ENCODE measurements at places on chromosomes 7 and 10.

DNA sequence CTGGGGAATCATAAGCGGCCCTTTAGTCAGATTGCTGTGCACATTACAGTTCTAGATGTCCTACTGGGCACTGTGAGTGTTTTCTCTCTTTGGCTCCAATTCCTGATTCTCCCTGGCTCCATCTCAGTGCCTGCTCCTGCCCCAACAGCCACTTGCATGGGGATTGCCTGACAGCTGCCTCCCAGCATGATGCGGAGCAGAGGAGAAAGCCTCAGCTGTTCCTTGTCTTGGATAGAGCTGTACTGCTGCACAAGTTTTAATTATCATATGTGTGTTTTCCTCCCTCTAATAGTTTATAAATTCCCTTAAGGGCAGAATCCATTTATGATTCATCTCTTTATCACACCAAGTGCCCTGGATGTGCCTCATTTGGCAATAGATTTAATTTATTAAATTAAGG is 285.8 kb upstream of the COBL start:
- DNase-seq, result no peak

DNA sequence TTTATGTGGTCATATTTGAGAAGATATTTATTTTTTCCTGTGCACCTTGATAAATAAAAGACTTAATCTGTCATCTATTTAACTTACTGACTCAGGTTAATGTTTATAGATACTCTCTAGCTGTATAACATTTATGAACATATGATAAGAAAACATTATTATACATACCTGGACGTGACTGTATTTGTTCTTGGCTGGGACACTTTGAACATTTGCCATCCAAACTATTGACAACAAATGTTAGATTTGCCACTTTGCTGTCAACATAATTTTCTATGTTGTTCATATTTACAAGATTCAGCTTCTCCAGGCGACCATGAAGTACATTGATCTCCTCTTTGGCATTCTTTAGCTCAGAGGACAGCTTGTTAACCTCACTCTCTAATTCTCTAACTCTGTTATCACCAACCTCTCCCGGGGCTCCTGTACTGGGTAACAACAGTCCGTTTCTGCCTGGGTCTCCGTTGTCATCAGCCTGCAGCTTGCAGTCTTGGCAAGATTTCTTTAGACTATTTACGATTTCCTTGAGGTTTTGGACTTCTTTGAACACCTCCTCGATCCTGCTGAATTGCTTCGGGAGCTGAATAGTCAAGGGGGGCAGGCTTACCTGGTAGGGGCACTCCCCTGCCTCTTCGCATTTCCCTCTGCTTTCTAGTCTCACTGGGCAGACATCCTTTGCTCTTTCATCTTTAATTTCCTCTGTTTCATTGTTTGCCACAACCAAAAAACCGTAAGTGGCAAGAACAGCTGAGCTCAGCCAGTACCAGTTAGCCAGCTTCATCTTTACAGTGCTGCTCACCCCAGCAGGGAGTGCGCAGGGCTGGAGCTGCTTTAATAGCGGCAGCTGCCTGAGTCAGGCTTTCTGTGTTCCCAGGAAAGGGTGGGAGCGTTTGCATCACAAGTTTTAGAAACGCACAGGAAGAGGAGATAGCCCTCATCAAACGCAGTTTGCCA is at the start of gene FGL2:
Gene FGL2 (minus strand): TSS at position 807 of the 954 bp plus-strand sequence. CDS start 26 bp downstream, at position 781.
- no peak for DNase-seq

DNA sequence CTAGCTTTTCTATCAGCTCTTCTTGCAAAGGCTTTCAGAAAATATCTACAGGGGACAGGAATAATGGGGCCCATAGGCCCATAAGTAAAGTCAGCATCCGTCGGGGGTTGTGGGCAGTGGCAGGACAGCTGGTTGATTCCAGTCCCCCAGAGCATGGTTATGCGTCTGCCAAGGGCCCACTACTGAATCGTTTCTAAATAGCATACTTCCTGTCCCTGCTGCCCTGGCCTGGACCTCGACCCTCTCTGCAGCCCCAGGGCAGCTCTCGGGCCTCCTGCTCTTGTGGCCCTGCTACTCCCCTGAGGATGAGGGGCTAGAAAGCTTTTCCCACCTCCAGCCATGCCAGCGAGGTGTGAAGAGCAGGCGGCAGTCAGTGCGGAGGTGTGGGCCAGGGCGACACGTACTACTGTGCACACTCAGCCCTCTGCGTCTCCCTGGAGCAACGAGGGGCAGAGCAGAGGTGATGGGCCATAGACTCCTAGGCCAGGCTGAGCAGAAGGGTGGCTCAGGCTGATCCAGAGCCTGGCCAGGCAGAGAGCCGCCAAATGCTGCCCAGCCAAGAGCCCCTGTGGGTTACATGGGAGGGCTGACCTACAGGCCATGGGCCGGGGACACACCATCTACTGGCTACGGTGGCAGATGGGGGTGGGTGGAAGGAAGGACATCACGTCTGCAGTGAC is 4.7 kb upstream of the OPN4 start:
- no peak for DNase-seq

DNA sequence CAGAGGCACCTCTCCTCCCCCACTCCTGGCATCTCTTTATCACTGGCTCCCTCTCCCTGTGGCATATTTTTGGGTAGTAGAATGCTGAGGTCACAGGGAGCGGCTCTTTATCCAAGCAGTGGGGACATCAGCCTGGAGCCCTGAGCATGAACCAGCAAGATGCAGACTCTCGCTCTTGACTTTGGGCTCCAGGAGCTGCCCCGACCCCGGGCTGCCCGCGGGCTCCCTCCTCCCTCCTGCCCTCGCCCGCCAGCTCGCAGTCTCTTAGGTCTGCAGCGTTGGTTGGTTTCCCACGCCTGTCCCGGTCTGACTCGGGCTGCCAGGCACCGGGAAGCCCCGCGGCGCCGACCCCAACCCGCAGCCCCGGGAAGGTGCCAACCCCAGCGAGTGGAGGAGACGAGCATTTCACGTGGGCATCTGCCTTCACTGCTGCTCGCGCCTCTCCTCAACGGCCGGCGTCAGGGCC is 1.3 kb downstream of the INSYN2A start:
- DNase-seq, result peak; percentile 26

GRCh38 chr7:24800667-24801066 is 43.4 kb upstream of the GSDME start:
- DNase-seq, result no peak

GRCh38 chr7:102843850-102844249 is 69.0 kb upstream of the LRRC17 start:
- no peak for DNase-seq

- DNase-seq, result no peak
Measured at GRCh38 chr7:118057404-118057803, 126.6 kb upstream of the LSM8 start.

DNA sequence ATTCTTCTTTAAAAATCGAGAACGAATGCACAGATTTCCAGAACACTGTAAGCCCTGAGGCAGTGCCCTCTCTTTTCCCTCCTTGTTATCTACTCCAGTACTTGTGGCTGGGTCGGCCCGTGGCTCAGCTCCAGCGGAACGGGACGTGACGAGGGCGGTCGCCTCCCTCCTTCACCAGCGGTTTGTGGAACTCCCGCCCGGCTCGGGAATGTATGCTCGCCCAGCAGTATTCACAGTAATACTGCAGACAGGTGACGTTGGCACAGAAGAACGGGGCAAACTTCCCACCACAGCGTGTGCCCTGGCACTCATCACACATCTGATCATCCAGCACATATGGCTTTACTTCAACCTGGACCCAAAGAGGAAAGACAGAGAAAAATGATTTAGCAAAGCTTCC is 128.5 kb downstream of the BTAF1 start:
- DNase-seq, result no peak

DNA sequence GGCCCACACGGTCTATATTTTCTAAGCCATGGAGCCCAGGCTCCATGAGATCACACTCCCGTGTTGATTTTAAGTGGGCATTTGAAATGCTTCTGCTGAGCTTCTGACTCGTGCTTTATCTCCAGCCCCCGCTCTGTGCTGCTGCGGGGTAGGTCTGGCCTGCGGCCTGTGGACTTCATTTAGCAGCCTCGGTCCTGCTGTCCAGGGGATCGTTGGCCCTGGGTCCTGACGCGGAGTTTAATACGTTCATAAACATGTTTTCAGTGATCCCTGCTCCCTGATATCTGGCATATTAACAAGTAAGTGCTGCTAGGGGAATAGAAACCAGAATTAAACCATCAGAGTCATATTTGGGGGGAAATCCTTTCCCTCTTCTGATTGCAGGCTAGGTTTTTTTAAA is 540.3 kb upstream of the MGMT start:
- DNase-seq, result no peak

DNA sequence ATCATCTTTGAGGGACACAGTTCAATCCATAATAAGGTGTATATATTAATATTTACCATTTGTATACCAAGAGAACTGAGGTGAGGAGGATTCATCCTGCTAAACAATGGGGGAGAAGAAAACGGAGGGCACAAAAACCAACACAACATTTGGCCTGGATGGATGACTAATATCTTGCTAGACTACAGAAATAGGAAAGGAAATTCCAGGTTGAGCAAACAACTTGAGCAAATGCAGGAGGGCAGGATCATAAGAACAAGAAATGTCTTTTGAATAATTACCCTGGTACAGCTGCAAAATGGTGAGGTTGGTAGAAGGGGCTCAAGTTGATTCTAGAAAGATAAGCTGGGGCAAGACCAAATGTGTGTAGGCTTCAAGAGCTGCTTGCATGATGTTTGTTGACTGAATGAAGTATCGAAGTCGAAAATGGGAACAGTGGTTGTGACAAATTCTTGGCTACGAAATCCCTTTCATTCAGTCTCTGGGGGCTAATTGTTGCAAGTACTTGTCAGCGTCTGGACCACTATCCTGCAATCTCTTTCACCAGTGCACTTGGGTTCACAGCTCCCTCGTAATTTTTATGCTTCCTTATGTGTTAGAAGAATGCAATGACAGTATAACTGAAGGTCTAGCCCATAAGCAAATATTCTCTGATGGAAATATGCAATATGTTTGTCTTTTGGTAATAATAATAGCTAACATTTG is 176.2 kb downstream of the PTEN start:
- no peak for DNase-seq

DNA sequence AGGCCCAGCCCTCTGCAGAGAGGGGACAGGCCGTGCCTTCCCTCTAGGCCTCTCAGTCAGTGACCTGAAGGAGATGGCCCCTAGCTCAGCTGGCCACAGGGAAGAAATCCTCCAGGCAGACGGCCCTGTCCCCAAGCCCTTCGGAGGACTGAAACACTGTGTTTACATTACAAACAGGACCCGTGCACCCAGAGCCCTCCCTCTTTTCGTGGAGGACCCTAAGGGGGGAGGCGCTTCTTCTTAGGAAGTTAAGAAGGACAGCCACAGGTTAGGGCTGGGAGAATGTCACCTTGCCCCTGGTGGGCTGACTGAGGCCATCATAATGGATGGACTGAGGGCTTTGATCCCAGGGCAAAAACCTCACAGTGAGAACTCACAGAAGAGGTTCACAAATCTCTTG is 154.9 kb downstream of the SLIT1 start:
- no peak for DNase-seq

GRCh38 chr7:27277628-27278027 is 35.0 kb downstream of the EVX1 start:
- DNase-seq, result no peak

- DNase-seq, result no peak
Measured at GRCh38 chr10:100531761-100532160, 2.1 kb upstream of the NDUFB8 start.

GRCh38 chr10:99941942-99942820 is 67.6 kb downstream of the DNMBP start:
- DNase-seq, result no peak

DNA sequence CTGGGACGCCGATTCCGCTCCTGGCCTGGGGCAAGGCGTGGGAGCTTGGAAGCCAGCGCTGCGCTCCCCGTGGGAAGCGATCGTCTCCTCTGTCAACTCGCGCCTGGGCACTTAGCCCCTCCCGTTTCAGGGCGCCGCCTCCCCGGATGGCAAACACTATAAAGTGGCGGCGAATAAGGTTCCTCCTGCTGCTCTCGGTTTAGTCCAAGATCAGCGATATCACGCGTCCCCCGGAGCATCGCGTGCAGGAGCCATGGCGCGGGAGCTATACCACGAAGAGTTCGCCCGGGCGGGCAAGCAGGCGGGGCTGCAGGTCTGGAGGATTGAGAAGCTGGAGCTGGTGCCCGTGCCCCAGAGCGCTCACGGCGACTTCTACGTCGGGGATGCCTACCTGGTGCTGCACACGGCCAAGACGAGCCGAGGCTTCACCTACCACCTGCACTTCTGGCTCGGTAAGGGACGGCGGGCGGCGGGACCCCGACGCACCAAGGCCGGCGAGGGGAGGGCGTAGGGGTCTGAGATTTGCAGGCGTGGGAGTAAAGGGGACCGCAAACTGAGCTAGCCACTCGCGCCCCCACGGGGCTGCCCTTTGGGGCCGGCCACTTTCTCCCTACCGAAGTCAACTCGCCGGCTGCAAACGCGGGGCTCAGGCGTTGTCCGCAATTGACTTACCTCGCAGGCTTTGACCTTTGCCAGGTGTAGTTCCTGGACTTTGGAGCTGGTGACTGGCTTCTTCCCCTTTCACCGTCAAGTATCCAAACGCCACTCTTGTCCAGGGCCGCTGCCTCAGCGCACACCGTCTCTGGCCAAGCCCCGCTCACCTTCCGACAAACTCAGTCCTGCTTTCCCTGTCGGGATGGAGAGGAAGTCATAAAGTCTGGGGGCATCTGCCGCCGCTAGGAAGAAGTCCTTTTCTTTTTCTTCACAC is at the start of gene SCIN:
Gene SCIN (plus strand): TSS at position 187 of the 928 bp plus-strand sequence. CDS start 67 bp downstream, at position 254.
- DNase-seq, result no peak

DNA sequence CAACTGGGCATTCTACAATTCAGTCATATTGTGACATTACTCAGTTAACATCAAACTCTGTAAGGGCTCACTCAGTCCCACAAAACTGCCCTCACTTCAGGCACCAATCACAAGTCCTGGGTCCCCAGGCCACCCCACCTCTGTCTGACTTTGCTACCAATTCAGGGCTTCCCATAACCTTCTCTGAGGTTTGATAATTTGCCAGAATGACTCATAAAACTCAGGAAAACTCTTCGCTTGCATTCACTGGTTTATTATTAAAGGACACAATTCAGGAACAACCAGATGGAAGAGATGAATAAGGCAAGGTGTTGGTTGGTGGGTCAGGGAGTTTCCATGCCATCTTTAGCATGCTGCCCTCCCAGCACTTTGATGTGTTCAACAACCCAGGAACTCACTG is 41.3 kb downstream of the AVL9 start:
- no peak for DNase-seq

- no peak for DNase-seq
Measured at GRCh38 chr10:70673929-70674559, 1.7 kb downstream of the ADAMTS14 start.

DNA sequence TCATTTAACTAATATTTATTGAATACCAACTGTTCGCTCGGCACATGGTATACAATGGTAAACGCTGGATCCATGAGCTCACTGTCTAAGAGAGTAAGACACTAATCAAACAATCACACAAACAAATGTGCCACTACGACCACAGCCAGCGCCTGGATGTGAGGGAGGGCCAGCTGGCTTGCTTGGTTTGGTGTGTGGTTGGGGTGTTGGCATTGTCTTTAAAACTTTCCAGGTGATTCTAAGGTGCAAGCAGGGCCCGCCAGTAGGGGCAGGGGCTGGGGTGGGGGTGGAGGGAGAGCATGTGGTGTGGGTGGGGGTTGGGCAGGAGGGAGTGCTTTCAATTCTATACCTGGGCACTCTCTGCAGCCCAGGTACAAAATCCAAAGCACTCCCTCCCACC is 31.6 kb downstream of the ADRA2A start:
- DNase-seq, result no peak

GRCh38 chr10:100653957-100654781 is 91.2 kb upstream of the PAX2 start:
- DNase-seq, result no peak

Measured in amygdala (tissue), 56 donors.